ENCODE measurements at places on chromosomes 16 and 17. TPM values are rescaled to one million over a fixed set of nuclear protein-coding genes. Genes with fewer than 3 reads are reported as not detected.

The RCVRN gene
- not detected for total RNA-seq

The ANKRD11 gene
- 257 TPM for total RNA-seq

The CDRT15L2 gene
- total RNA-seq: not detected

The METTL9 gene
- 99.0 TPM for total RNA-seq

The RND2 gene
- not detected for total RNA-seq

The CTF1 gene
- total RNA-seq: not detected

The PRKCB gene
- total RNA-seq: 62.8 TPM

The WDR90 gene
- total RNA-seq: 22.8 TPM

The USP31 gene
- 1.8 TPM for total RNA-seq

The NOG gene
- total RNA-seq: 6.6 TPM

The LIMD2 gene
- total RNA-seq: 828 TPM

The C17orf78 gene
- total RNA-seq: not detected

The CHST5 gene
- not detected for total RNA-seq

The CSH1 gene
- total RNA-seq: not detected

The XYLT1 gene
- total RNA-seq: 16.1 TPM

The PRSS8 gene
- not detected for total RNA-seq

The PHKB gene
- total RNA-seq: 32.8 TPM

The NECAB2 gene
- total RNA-seq: not detected

The NFATC2IP gene
- 52.5 TPM for total RNA-seq

The PARD6A gene
- 3.0 TPM for total RNA-seq

The ZNF668 gene
- 11.1 TPM for total RNA-seq

The HEATR9 gene
- total RNA-seq: 2.5 TPM

The G6PC1 gene
- total RNA-seq: not detected

The RPRML gene
- total RNA-seq: not detected

The MYO15A gene
- 1.8 TPM for total RNA-seq

The TERB1 gene
- not detected for total RNA-seq

The PPP1R1B gene
- total RNA-seq: not detected

The ASGR2 gene
- not detected for total RNA-seq

The KRT20 gene
- total RNA-seq: not detected

The ACSM2A gene
- not detected for total RNA-seq

The ACSM3 gene
- 6.6 TPM for total RNA-seq

The ZFPM1 gene
- 46.5 TPM for total RNA-seq

The CA10 gene
- total RNA-seq: not detected
